ENCODE measurements at places on chromosomes 3 and 15. TPM values are rescaled to one million over a fixed set of nuclear protein-coding genes. Genes with fewer than 3 reads are reported as not detected.

Gene SKOR1
- 0.09 TPM for total RNA-seq

DNA sequence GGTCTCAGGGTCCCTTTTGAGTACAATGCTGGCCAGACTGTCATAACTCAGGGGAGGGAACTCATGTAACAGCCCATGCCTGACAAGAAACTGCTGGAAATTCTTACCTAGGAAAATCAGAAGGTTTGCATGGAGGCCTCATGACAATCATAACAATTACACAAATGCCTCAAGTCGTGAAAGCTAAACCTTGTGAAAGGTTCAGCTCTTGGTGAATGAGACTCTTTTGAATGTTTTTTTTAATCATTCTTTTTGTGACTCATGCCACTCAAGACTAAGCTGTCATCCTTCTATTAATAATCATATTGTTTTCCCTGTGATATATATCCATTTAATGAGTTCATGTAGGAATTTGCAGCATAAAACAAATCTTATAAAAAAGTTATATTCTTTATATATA, 61.4 kb upstream of the LEKR1 start:
- no peak for DNase-seq
- H3K36me3 ChIP-seq, result peaks cover 11% of the 10 kb centered on the region
- peaks cover 21% of the 10 kb centered on the region for H3K4me1 ChIP-seq
- H3K27ac ChIP-seq, result no peak overlapping the region
- H3K4me3 ChIP-seq, result no peak overlapping the region

- H3K36me3 ChIP-seq, result no peaks in the 10 kb centered on the region
- DNase-seq, result no peak
- no peak overlapping the region for H3K27ac ChIP-seq
- no peaks in the 10 kb centered on the region for H3K4me1 ChIP-seq
Observed at GRCh38 chr3:140180603-140181002, 245.6 kb downstream of the CLSTN2 start.

- H3K4me3 ChIP-seq, result no peak overlapping the region
- H3K36me3 ChIP-seq, result no peaks in the 10 kb centered on the region
- H3K27me3 ChIP-seq, result no peaks in the 10 kb centered on the region
- H3K4me1 ChIP-seq, result peaks cover 5% of the 10 kb centered on the region
Observed at GRCh38 chr3:113274425-113275257, 63.3 kb downstream of the BOC start.

DNA sequence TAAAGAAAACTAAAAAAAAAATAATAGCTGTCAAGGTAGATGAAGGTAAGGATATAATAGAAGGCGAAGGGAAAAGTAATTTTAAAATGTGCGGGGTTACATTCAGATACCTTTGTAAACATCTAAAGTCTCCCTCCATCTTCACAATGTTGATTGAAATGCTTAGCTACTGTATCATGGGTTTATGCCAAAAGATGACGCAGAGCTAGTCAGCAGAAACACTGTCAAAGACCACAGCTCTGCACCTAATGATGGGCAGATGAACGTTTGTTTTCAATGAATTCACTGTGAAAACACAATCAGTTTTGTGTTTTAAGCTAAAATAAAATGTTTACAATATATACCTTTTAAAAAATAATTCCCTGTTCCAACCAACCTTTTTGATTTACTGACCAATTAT, 61.2 kb downstream of the RFTN1 start:
- no peaks in the 10 kb centered on the region for H3K27me3 ChIP-seq
- H3K4me1 ChIP-seq, result peaks cover 44% of the 10 kb centered on the region
- peaks cover 62% of the 10 kb centered on the region for H3K36me3 ChIP-seq
